RPMI8226 (cell line): ENCODE measurements at places on chromosomes 1 and 21.

- no peak for DNase-seq
These were observed 361.9 kb downstream of the HLX start for GRCh38 chr1:221241157-221241556.

GRCh38 chr1:34002810-34003209, 138.9 kb downstream of the HMGB4 start:
- DNase-seq = no peak

DNA sequence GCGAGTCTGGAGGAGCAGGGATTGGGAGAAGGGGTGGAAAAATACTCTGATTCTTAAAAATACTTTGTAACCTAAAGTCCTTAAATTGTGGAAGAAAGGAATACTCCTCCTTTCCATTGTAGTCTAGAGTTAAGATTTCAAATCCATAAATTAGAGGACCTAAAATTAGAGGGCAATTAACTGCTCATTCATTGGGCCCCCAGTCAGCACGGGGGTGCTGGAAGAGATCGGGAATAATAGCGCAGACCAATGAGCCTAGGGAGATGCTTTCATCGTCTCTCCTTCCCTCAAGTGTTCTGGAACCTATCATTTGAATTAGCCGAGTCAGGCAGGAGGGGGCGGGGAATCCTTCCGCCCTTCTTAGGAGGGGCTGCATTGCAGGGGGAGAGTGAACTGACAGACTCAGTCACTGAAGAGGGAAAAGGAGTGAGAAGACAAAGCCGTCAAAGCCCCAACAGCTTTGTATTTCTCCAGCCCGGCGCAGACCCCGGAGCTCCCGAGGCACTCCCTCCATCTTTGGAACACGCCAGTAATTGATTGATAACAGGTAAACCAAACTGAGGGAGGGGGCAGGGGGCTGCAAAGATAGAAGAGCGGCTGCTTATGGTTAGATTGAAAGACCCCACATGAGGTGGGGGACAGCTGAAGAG, at the start of gene MLLT11:
MLLT11 (plus strand) TSS at position 391 of the 650 bp plus-strand sequence. CDS start 6,828 bp downstream, outside the sequence.
- DNase-seq = no peak

DNA sequence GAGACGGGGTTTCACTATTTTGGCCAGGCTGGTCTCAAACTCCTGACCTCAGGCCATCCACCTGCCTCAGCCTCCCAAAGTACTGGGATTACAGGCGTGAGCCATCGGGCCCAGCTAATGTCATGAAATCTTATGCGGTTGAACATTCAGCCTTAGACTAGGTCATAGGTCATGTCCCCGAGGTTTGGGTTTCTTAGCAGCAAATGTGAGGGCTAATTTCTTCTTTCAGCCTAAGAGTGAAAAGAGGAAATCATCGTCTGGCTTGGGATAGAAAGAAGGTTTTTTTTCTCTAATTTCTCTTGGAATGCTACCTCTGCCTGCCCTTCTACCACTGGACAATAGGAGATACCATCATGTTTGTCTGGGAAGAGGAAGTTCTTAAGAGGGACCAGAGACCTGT, 18.0 kb upstream of the PIK3CD start:
- DNase-seq = no peak

DNA sequence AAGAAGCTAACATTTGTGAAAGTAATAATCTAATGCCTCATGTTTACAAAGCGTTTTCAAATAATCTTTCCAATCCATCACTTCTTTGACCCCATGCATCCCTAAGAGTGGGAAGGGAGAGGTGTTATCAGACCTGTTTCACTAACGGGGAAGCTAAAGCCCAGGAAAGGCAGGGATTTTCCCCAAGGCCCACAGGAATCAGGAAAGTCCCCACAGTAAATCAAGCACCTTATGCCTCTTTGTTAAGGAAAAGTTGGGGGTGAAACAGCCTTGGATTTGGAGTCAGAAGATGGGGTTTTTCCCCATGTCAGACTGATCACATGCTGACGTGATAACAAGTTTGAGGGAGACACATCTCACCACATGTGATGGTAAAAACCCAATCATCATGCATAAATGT, 20.0 kb upstream of the ANGPTL7 start:
- DNase-seq = no peak

DNA sequence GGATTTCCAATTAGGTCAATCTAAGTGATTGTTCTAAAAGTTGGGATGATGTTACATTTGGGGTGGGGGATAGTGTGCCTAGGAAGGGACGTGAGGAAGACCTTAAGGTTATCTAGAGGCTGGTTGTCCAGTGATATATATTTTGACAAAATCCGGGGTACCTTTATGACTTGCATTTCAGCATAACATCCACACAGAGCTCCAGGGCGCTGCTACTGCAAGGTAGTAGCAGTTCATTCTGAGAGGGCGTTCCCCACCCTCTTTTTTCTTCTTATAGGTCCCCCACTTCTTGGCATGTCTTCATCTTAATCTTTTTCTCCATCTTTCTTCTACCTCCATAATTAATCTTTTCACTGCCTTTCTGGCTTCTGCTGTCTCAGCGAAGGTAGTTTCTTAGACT, 161.9 kb downstream of the CACNA1E start:
- DNase-seq = no peak

GRCh38 chr1:201708085-201708512, 120.9 kb upstream of the IPO9 start:
- DNase-seq = peak; percentile 37

GRCh38 chr1:243394601-243395464, 139.0 kb downstream of the SDCCAG8 start:
- no peak for DNase-seq

GRCh38 chr1:109819906-109820305, 56.2 kb upstream of the EPS8L3 start:
- no peak for DNase-seq

- peak; percentile 57 for DNase-seq
These were observed 3.0 kb downstream of the TCHH start for GRCh38 chr1:152112101-152112884.

GRCh38 chr1:171420810-171421209, 64.5 kb upstream of the PRRC2C start:
- DNase-seq = no peak

GRCh38 chr1:2032737-2033136, 13.6 kb downstream of the GABRD start:
- DNase-seq = no peak

- DNase-seq = no peak
These were observed 78.6 kb downstream of the PDE9A start for GRCh38 chr21:42732033-42732410.
